Endothelial cell (in vitro differentiated cells): ENCODE measurements at places on chromosomes 4 and X. TPM values are rescaled to one million over a fixed set of nuclear protein-coding genes. Genes with fewer than 3 reads are reported as not detected.
A peak's percentile ranks its signal among the peaks of the same experiment; 100 is the strongest.

RBMX2 gene
- total RNA-seq = 24.5 TPM

DKK2 gene
- 8.0 TPM for total RNA-seq

PCDH19 gene
- 34.9 TPM for total RNA-seq

TLR3 gene
- not detected for total RNA-seq

ZNF595 gene
- total RNA-seq = 24.9 TPM

DUSP21 gene
- not detected for total RNA-seq

IGSF1 gene
- total RNA-seq = 1.1 TPM

GRCh38 chrX:338836-339400 lies 20.3 kb upstream of the GTPBP6 start:
- H3K27ac ChIP-seq = no peak overlapping the region
- H3K27me3 ChIP-seq = peaks cover 22% of the 10 kb centered on the region
- H3K4me1 ChIP-seq = peaks cover 7% of the 10 kb centered on the region
- H3K4me3 ChIP-seq = no peak overlapping the region
- no peak for DNase-seq

DNA sequence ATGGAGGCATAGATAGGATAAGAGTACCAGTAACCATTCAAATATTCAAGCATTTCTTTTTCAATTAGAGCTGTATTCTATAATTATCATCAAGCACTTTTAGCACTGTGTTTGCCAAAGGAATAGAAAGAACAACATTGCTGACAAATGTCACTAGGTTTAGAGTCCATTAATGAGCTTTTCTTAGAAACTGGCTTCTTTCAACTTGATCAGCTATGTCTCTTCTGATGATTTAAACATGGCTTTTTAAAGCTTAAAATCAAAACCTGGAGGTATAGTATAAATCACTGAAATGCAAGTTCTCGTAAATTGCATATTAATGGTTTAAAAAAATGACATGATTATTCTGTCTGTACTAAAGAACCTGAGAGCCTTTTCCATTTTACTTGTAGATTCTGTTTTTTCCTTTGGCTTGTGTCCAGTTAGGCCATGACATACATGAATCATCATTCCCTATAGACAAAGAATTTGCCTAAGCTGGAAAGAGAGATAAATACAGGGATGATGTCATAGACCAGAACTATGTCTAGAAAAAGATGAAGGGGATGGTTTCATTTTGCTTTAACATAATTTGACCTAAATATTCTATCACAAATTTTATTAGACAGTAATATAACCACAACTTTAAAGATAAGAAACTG lies 340.1 kb upstream of the CTSO start:
- H3K27me3 ChIP-seq = no peaks in the 10 kb centered on the region
- H3K4me1 ChIP-seq = peaks cover 7% of the 10 kb centered on the region
- no peak for DNase-seq
- H3K36me3 ChIP-seq = no peaks in the 10 kb centered on the region

- no peaks in the 10 kb centered on the region for H3K36me3 ChIP-seq
- peaks cover 4% of the 10 kb centered on the region for H3K27me3 ChIP-seq
- no peak for DNase-seq
- no peak overlapping the region for H3K27ac ChIP-seq
Measured at GRCh38 chr4:74364256-74364651, 691 bp upstream of the EREG start.

DNA sequence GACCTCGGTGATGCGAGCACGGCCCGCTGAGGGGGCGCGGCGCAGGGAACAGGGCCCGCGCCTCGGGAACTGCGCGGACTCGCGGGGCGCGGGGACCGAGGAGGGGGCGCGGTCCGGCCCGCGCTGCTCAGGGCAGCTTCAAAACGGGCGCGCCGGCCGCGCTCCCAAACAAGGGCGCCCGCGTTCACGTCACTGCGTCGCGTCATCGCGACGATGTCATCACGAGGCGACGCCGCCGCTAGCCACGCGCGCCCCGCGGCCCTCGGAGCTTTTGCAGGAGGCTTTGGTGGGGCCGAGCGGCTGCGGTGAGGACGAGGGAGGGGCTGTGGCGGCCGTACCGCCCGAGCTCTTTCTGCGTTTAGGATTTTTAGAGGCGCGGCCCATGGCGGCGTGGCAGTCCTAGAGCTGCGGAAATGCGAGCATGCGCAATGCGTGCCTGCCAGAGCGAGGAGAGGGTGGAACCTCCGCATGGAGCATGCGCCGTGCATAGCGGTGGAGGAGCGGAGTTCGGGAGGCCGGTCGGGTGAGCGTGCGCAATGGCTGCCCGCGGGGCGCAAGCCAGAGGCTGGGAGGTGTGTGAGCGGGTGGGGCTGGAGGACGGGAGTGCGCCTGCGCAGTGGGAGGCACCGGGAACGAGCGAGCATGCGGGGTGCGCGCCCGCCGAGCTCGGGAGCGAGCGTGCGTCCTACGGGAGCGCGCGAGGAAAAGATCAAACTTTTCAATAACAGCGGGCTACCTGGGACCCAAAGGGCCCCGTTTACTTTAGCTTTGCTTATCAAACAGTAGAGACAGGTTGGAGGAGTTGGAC lies at the start of gene PPP2R3B:
Gene PPP2R3B (minus strand): TSS at position 140 of the 808 bp plus-strand sequence. CDS start 216 bp downstream, outside the sequence.
- DNase-seq = peak; percentile 97
- peak within 1 kb of the TSS; percentile 92 for H3K27ac ChIP-seq
- peaks cover 13% of the 10 kb centered on the region for H3K27me3 ChIP-seq
- H3K4me1 ChIP-seq = peaks cover 8% of the 10 kb centered on the region
- H3K4me3 ChIP-seq = peak within 1 kb of the TSS; percentile 95

DNA sequence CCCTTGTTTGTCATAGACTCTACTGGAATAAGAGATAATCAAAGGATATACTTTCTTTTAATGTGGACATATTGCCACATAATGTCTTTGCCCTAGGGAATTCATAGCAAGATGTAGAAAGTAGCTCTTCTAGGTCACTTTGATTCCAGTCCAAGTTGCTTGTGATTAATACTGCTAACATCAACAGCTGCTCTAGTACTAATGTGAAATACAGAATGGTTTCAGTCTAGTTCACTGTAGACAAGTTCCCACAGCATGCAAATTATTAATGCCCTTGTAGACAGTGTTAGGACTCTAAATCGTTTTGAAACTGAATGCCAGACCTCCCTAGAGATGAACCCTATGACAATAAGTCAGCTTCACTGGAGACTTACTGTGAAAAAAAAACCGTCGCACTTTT lies 494.6 kb upstream of the ATOH1 start:
- no peak overlapping the region for H3K4me3 ChIP-seq
- H3K27ac ChIP-seq = no peak overlapping the region
- no peaks in the 10 kb centered on the region for H3K36me3 ChIP-seq

DNA sequence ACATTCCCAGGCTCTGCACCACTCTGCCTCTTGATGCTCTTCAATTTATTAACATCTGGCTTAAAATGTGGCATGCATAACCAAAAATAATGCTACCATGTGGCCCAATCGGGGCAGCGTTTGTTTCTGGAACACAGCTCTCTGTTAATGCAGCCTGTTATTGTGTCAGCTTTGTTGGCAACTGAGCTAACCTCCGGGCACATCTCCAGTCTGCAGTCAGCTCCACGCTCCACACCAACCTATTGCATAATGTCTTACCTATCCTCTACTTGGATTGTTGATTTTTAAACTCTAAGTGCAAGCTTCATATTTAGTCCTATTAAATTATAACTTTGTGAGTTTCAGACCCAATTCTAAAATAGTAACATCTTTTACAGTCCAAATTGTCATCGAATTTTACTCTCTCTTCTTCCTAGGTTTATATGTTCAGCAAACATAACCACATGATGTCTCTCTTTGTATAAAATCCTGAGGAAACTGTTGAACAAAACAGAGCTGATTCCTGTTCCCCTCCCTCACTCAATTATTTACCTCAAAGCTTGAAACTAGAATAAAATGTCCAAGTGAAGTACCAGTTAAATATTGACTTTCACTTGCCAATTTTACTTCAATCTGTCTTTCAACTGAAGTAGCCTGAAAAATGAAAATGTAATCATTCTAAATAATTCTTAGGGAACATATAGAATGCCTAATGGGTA lies 92.2 kb upstream of the RAPGEF2 start:
- H3K27me3 ChIP-seq = peaks cover 1% of the 10 kb centered on the region
- no peak overlapping the region for H3K4me3 ChIP-seq
- H3K36me3 ChIP-seq = no peaks in the 10 kb centered on the region

- no peaks in the 10 kb centered on the region for H3K27me3 ChIP-seq
- no peak overlapping the region for H3K27ac ChIP-seq
- H3K36me3 ChIP-seq = peaks cover 2% of the 10 kb centered on the region
- H3K4me3 ChIP-seq = no peak overlapping the region
Measured at GRCh38 chr4:53635697-53636483, 44.6 kb upstream of the LNX1 start.

GRCh38 chr4:32161392-32161791 lies 1441.2 kb downstream of the PCDH7 start:
- H3K36me3 ChIP-seq = no peaks in the 10 kb centered on the region
- H3K4me1 ChIP-seq = peaks cover 17% of the 10 kb centered on the region
- H3K27ac ChIP-seq = no peak overlapping the region
- no peaks in the 10 kb centered on the region for H3K27me3 ChIP-seq
- no peak overlapping the region for H3K4me3 ChIP-seq

GRCh38 chrX:68833448-68833805 lies 4.6 kb downstream of the EFNB1 start:
- DNase-seq = no peak
- H3K36me3 ChIP-seq = no peaks in the 10 kb centered on the region
- H3K27ac ChIP-seq = no peak overlapping the region
- peaks cover 3% of the 10 kb centered on the region for H3K4me1 ChIP-seq

GRCh38 chr4:160510928-160511327 lies 1408.0 kb downstream of the RAPGEF2 start:
- H3K4me1 ChIP-seq = no peaks in the 10 kb centered on the region
- no peak for DNase-seq
- no peak overlapping the region for H3K27ac ChIP-seq
- no peaks in the 10 kb centered on the region for H3K36me3 ChIP-seq

- H3K4me1 ChIP-seq = no peaks in the 10 kb centered on the region
- no peaks in the 10 kb centered on the region for H3K27me3 ChIP-seq
- no peak overlapping the region for H3K4me3 ChIP-seq
- H3K36me3 ChIP-seq = no peaks in the 10 kb centered on the region
- DNase-seq = peak; percentile 20
- no peak overlapping the region for H3K27ac ChIP-seq
Measured at GRCh38 chr4:87543835-87544461, 14.8 kb upstream of the SPARCL1 start.

DNA sequence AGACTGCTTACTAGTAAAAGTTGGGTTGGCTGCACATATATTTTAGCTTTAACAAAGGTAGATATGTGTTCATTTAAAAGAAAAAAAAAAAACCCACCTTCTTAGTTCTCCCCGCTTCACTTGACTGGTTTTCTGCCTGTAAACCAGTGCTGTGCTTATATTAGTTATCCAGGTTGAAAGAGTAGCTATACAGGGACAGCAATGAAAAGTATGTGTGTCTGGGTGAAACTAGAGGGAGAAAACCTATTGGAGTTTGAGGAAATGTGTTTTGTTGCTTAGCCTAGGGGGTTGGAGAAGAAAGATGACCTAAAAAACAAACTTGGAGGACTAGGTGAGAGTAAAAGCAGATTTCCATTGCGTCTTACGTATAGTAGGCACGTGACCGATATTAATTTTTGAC lies 4.5 kb downstream of the JADE1 start:
- H3K27me3 ChIP-seq = peaks cover 11% of the 10 kb centered on the region
- no peak overlapping the region for H3K27ac ChIP-seq
- H3K4me3 ChIP-seq = peak overlapping the region; percentile 59
- H3K36me3 ChIP-seq = peaks cover 6% of the 10 kb centered on the region
- H3K4me1 ChIP-seq = peaks cover 13% of the 10 kb centered on the region
- DNase-seq = no peak

DNA sequence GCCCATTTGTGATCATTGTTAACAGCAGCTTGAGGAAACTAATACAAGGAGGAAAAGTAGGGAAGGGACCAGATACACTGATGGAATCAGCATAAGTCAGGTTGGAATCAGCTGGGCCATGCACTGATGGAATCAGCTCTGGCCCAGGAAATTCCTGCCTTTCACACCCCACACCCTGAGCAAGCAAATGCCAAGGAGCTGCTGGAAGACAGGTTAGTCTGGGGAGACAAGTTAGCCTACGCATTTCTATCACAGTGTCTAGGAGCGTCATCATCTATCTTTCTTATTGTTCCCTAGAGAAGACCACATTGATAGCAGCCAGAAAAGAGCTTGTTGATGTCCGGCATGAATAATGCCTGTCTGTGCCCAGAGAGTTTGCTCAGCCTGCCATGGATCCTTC lies 16.2 kb upstream of the CEP135 start:
- no peak overlapping the region for H3K4me3 ChIP-seq
- H3K4me1 ChIP-seq = peaks cover 4% of the 10 kb centered on the region
- peaks cover 2% of the 10 kb centered on the region for H3K27me3 ChIP-seq
- peaks cover 6% of the 10 kb centered on the region for H3K36me3 ChIP-seq

DNA sequence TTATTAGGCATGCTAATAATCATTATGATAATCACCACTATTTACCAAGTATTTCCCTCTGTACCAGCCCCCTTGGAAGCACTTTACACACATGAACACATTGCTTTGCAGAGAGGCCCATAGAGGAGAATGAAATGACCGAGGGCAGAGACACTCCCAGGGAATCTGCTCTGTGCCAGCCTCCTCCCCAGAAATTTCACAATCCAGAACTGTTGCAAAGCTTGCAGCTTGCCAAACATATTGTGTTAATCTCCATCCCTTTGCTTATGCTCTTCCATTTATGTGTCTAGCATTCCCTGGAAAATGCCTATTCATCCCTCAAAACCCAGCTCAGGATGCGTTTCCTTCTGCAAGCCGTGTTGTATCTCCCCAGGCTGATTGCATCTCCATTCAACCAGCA lies 37.8 kb downstream of the CYTL1 start:
- H3K27ac ChIP-seq = no peak overlapping the region
- peaks cover 2% of the 10 kb centered on the region for H3K27me3 ChIP-seq

DNA sequence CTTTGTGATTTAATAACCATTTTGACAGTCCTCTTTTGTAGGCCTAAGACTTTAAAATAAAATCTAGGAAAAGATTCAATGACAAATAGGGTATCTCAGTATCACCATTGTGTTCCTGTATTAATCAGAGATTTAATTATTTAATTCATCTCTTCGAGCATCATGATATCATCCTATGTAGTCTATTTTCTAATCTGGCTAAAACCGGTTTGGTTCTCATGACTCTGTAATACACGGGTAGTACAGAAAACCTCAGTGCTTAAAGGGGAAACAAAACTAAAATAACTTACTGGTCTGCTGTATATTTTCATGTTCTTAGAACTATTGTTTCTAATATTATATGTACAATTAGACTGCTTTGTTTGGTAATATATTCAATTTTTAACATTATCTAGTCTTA lies 23.7 kb upstream of the FBXW7 start:
- H3K4me3 ChIP-seq = no peak overlapping the region
- DNase-seq = no peak
- H3K4me1 ChIP-seq = no peaks in the 10 kb centered on the region
- no peak overlapping the region for H3K27ac ChIP-seq
- H3K36me3 ChIP-seq = no peaks in the 10 kb centered on the region
- peaks cover 5% of the 10 kb centered on the region for H3K27me3 ChIP-seq

DNA sequence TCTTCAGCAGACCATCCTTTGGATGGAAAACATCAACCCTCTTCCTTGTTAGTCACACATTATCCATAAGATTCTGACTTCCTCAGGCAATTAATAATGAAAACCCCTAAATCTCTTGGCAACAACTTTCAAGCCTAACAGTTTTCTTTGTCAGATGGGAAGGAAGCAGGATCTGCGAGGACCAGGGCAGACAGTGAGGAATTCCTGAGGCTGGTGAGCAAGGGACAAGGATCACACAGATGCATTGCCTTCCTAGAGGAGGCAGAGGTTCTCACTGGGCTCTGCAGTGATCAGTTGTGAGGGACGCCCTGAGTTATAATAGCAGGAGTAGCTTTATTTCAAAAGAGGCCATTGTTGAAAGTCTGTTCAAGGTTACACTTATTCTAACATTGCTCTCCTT lies 195.4 kb downstream of the SLIT2 start:
- no peaks in the 10 kb centered on the region for H3K36me3 ChIP-seq
- no peak for DNase-seq
- no peaks in the 10 kb centered on the region for H3K27me3 ChIP-seq
- H3K4me3 ChIP-seq = no peak overlapping the region
- H3K27ac ChIP-seq = no peak overlapping the region
- H3K4me1 ChIP-seq = no peaks in the 10 kb centered on the region
